ENCODE measurements at places on chromosomes 5 and 9.

GRCh38 chr9:110710420-110710819 is 41.8 kb downstream of the MUSK start:
- no peak for DNase-seq

GRCh38 chr5:74502479-74502950 is 138.0 kb downstream of the ENC1 start:
- DNase-seq = no peak

DNA sequence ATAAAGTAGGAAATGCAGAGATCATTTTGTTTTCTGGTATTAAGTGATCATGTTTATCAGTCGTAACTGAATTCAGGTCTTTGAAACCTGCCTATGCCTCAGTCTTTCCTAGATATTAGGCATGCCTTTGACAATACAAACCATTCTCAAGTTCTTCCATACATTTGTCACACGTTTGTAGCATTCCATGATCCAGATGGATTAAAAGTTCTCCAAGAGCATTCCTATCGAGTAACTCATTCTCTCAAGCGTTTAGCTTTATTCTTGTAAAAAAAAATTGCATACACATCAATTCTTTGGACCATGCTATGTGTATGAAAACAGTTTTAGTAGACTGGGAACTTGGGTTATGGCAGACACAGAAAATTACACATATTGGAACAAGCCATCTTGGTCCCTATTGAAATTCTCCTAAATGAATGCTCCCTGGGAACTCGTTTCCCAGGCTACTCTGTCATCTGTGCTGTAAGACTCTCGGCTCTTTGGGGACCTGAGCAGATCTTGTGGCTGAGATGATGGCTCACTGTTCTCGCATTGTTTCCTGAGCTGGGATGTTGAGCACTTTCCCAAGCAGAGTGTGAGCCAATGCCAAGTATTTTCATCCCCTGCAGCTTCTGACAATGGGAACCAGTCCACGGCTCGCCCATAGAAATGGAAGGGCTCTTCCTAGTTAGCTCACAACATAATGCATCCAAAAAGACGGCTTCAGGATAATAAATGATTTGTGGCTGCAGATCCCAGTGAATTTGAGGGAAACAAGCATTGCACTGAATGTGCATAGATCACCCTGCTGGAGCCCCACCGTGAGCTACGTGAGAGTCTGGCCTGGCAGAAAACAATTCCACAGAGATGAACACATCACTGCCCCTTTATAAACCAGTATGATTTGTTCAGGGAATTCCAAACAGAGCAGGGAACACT is 230.2 kb downstream of the IRX1 start:
- DNase-seq = no peak

- DNase-seq = no peak
Observed at GRCh38 chr5:54868511-54869483, 116.6 kb downstream of the ESM1 start.

GRCh38 chr5:116315531-116315930 is 230.7 kb downstream of the COMMD10 start:
- DNase-seq = no peak

DNA sequence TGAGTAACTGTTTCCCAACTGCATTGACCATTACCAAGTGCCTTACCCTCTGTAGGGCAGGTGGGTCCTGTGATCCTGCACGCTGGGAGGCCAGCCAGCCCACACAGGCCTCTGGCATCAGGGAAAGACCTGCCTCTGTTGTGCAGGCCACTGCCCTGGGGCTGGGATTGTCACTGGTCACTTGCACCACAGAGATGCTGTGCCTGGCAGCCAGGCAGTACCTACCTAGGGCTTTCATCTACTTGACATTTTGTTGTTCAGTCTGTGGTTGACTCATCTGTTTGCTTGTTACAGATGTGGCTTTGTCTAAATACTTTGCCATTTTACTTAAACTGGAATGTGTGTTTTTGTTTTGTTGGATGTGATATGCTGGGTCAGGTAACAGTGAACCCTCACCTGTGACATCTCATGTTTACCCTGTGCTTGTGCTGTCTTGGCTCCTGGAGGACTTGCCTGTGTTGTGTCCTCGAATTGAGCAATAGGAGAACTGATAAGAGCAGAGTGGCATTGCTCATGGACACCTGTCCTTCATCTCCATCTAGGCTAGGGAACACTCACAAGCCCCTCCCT is 32.8 kb downstream of the SECISBP2 start:
- no peak for DNase-seq

GRCh38 chr5:89028595-89029285 is 145.8 kb upstream of the MEF2C start:
- DNase-seq = no peak

GRCh38 chr5:59850766-59851165 is 42.8 kb downstream of the PDE4D start:
- no peak for DNase-seq

DNA sequence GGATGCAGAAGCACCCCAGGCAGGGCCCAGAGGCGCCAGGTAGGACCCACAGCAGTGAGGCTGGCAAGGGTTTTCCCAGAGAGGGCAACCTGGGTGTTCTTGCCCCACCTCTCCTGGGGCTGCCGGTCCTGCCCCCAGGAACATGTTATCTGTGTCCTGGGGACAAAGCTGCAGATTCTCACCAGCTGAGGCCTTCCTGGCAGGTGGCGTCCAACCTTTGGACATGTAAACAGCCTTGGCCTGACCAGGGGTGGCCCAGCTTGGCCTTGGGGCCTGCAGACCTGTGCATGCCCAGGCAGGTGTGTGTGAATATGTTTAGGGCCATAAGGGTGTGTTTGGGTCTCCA is 101.8 kb upstream of the LARP1 start:
- no peak for DNase-seq

DNA sequence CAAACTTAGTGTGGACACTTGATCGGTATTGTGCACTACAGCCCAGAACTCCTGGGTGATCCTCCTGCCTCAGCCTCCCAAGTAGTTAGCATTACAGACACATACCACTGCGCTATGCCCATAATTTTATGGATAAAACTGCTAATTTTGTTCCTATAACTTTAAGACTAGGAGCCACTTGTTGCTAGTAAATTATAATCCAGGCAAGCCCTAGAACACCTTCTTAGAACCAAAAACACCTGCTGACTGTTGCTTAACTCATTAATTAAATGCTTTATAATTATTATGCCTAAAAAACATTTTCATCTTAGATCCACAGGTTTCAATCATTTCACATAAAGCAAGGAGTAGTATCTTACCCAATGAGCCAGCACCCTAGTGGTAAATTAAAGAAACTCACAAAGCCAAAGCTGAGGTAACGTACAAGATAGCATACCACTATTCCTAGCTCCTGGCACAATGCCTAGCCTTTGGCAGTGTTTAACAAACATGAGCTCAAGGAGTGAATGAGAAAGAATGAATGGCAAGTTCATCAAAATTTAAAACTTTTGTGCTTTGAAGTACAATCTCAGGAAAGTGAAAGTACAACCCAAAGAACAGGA is 5.4 kb downstream of the MRPS27 start:
- DNase-seq = no peak

GRCh38 chr5:136164226-136164625 is 28.7 kb downstream of the SMIM32 start:
- no peak for DNase-seq

DNA sequence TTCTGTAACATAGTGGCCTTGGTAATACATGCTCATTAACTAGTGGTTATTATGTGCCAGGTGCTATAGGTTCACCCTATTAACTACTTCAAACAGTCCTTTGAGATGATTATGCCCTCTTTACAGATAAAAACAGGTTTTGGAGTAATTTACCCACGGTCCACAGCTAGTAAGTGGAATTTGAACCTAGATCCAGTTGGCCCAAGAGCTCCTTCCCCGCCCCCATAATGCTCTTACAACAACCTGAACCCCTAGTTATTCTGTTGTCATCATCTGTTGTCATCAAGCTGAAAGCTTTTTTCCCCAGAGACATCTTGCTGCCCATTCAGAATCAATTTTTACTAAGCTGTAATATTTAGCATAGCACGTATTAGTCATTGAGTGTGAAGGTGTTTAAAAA is 23.2 kb downstream of the XPA start:
- no peak for DNase-seq

DNA sequence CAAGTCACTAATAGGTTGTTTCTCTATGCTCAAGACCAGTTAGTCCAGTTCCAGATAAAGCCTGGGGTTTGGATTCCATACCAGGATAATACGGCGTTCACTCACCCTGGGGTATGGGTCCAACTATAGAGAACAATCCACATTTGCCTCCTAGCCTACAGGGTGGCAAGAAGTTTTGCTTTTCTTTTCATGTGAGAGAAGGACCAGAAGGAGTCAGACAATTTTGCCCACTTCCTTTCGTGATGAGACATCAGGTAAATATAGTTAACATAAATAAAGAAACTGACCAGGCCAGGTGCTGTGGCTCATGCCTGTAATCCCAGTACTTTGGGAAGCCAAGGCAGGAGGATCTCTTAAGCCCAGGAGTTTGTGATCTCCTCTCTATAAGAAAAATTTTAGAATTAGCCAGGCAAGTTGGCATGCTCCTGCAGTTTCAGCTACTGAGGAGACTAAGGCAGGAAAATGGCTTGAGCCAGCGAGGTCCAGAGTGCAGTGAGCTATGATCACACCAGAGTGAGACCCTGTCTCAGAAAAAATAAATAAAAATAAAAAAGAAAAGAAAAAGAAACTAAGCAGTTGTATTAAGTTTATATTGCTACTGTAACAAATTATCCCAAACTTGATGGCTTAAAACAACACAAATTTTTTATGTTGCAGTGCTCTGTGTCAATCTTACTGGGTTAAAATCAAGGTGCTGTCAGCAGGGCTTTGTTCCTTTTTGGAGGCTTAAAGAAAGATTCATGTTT is 7.5 kb upstream of the REEP5 start:
- DNase-seq = peak; percentile 26

DNA sequence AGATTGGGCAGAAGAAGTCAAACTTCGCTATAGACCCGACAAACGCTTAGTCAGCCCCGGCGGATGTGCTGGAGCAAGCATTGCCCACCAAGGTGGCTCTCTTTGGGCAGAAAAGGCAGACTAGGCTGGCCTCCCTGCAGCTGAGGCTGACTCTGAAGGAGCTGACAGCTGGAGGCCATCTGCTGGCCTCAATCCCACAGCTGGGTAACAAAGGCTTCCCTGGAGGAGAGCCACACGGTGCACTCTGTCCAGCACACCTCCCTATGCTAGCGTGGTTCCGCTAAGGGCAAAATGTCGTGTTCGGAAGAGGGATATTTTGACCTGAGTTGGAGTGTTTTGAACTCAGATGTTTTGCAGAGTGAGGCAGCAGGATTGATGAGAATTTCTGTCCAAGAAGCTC is 103.5 kb upstream of the PTCH1 start:
- no peak for DNase-seq

DNA sequence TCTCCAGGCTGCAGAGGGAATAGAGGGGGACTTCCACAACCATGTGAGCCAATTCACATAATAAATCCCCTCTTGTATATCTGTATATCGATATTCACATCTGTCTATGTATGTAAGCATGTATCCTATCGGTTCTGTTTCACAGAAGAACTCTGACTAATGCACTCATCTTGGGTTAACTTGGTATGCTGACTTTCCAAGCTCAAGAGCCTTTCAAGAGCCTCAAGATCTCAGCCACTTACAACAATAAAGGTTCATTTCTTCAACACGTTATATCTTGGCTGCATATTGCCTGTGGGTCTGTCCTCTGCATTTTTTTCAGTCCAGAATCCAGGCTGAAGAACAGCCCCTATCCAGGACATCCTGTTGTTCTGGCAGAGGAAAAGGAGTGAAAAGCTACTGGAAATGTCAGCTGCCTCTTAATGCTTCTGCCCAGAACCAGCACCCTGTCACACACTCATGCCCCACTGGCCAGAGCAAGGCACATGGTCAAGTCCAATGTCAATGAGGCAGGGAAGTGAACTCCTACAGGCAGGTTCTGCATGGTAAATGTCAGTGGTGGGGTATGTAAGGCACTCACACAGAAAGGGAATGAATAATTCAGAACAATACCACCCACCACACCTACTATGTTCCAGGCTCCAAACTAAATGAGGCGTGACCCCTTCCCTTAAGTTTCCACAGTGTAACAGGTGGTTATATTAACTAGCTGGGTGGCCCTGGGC is 91.6 kb upstream of the ICE1 start:
- no peak for DNase-seq

DNA sequence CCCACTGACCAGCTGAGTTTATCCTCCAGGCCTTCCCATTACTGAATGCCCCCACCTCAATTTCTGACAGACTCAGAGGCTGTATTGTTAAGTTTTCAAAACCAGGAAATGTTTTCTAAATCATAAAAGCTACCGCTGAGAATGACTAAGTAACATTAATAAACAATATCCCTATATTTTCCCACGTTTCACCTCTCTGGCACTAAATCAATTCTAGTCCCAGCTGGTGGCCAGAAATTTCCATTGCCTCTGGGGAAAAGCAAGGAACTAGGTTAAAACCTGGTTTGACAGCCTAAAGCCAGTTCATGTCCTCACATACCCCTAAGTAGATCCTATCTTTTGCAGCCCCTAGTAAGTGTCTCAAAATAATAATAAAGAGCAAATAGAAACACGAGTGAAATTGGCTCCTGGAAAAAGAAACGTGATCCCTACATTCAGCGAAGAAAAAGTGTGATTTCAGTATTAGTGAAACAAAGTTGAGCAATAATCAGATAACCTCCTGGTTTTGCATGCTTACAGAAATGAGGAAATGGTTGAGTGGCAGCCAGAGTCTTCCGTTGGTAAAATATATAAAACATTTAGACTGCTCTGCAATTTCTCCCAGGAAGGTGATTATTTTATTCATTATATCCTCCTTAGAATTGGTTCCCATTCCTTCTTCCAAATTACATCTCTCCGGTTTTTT is 110.9 kb downstream of the ESM1 start:
- no peak for DNase-seq

DNA sequence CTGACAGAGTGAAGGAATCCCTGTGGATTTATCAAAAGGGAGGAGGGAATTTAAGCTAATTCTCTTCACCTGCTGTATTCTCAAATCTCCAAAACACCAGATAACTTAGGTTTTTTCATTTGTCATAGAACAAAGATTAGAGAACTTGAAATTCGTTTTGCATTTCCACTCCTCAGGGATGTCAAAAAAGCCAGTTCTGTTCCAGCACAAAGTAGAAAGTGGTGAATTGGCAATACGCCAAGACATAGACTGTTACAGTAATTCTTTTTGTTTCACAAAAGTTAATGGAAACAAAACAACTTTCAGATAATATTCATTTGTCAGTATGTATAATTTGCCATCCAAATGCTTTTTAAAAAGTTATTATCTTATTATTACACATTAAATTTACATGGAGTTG is 15.0 kb downstream of the S1PR3 start:
- DNase-seq = no peak

GRCh38 chr5:57749396-57749795 is 266.8 kb upstream of the ACTBL2 start:
- DNase-seq = no peak
